ENCODE measurements at places on chromosomes 7 and 10.

DNA sequence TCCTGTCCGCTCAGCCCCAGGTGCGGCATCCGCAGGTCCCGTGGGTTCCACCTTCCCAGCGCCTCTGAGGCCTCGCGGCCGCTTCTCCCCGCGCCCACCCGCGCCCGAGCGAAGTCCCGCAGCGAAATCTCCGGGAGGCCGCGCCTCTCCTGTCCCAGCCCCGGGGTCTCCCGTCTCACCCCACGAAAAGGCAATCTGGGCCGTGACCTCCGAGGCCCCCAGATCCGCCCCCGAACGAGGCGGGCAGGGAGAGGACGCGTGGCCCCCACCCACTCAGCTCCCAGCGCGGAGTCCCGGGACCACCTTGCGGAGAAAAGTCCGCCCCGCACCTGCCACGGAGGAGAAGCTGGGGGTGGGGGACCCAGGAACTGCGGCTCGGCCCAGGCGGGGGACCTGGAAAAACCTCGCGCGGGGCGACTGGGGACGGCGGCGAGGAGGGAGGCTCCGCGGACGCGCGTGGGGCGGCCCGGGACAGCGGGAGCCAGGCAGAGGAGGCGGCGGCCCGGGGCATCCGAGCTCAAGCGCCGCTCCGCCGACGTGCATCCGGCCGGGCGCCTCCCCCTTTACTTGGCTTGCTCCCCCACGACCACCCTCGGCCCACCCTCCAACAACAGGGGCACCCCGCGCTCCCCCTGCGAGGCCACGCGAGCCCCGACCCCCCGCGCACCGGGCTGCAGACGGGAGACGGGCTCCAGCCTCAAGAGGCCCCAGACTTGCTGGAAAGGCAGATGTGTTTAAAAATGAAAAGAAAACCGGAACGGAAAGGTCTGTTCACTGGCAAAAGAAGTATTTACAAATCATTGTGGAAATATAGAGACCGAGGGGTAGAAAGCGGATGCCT, 33.0 kb upstream of the RNF32 start:
- no peak for DNase-seq

DNA sequence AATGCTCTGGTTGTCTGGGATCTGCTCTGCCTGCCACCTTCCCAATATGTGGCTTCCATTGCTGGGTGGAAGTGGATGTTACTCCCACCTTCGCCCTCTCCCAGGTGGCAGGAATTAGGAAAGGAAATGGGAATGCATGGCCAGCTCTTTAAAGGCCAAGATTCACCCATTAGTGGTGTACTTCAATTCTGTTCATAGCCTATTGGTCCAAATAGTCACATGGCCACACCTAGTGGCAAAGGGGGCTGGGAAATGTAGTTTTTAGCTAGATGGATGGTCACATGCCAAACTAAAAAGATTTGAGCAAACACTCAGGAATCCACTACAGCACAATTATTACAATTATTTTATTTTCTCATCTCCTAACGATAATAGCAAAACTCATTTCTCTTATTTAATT, 135.1 kb downstream of the NPY start:
- DNase-seq, result no peak

DNA sequence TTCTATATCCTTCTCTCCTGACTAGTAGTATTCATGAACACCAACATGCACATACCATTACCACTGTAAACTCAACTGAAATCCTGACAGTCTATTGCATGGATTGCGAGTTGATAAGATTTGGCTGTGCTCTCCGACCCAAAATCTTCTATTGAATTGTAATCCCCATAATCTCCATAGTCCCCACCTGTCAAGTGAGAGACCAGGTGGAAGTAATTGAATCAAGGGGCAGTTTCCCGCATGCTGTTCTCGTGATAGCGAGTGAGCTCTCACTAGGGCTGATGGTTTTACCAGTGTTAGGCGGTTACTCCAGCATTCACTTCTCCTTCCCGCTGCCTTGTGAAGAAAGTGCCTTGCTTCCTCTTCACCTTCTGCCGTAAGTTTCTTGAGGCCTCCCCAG, 261.8 kb downstream of the PHF14 start:
- DNase-seq, result no peak

GRCh38 chr10:52967806-52968795, 195.5 kb upstream of the MBL2 start:
- no peak for DNase-seq

DNA sequence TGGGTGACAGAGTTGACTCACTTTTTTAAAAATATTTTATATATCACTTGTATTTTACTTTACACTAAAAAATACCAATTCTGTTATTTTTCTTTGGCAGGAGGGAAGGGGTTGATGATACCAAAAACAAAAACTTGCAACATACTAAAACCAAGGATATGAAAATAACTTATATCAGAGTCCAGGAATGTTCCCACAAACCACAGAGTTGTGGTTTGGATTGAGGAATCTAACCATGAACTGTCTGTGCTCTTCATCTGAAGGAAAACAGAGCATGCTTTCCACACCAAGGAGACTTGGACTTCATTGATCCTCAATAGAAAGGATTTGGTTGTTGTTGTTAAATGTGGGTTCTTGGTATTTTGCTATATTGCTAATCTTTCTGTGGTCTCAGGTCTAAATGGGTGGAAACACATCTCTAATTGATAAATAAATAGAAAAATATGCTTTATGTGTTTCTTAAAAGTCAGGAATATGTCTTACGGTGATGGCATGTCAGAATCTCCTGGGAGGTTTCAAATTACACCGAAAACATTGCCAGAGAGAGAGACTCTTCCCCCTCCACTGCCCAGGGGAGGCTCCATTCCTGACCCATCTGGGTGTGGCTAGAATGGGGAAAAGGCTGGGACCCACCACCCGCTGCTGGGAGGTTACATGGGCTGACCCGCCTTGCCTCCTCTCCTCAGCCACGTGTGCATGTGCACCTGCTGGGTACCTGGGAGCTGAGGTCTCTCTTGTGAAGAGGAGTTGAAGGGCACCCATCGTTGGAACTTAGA, 46.9 kb upstream of the STK17A start:
- no peak for DNase-seq

- DNase-seq, result no peak
Observed at GRCh38 chr7:20140291-20141001, 76.7 kb downstream of the MACC1 start.

GRCh38 chr7:44767134-44767911, 18.7 kb downstream of the ZMIZ2 start:
- DNase-seq, result no peak

DNA sequence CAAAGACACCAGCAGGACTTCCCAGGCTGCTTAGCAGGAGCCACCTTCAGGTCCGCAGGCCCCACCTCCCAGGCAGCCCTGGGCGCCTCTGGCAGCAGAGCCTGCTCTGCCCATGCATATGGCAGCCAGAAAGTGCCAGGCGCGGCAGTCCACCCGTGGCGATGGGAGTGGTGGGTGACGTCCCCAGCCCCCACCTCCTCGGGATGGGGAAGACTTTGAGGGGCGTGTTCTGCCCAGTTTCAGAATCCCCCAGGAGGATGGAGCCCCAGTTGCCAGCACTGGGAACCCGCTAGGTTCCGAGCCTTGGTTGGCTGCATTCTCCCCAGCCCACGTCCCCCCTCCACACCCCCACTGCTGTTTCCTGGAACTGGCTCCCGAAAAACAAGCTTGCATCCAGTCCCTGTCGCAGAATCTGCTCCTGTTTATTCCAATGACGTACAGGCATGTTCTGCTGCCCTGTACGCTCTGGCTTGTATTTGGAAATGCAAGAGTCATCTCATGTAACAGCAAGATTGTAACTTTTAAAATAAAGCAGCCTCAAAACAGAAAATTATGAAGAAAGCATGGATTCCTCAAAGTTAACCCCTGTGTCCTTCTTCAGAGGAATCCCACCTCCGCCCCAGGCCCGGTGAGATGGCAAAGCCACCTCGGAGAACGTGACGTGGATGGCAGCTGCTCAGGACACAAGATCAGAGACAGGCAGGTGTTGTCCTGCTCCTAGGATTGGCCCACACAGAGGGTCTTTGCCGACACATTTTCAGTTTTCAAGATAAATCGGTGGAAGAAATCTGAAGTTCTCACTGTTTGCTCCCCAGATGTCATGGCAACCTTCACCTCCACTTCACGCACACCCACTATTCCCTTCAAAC, 87.8 kb upstream of the PPP2R2D start:
- DNase-seq, result no peak

DNA sequence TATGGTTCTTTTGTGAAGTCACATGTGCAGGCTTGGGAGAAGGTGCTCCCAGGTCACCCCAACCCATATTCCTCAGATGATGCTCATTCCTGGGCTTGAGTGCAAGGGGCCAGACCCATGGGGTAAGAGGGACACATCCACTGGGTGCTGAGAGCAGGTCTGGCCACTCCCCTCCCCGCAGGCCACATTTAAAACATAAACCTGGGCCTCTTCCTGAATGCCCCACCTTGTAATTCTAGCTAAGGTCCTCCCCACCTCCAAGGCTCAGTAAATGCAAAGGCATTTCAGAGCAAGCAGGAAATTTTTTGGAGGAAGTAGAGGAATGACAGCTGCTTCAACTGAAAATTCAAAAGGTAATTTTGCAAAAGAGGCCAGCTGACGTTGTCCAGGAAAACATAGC, 172.5 kb downstream of the ARHGAP21 start:
- DNase-seq, result no peak

- no peak for DNase-seq
Observed at GRCh38 chr7:34135924-34136323, 230.6 kb downstream of the BMPER start.
